ENCODE measurements at places on chromosomes 6 and 20. TPM values are rescaled to one million over a fixed set of nuclear protein-coding genes. Genes with fewer than 3 reads are reported as not detected.

GRCh38 chr20:59340201-59340885 is 39.9 kb downstream of the EDN3 start:
- no peak for DNase-seq

Gene CASP8AP2
- total RNA-seq, result 13.5 TPM

DNA sequence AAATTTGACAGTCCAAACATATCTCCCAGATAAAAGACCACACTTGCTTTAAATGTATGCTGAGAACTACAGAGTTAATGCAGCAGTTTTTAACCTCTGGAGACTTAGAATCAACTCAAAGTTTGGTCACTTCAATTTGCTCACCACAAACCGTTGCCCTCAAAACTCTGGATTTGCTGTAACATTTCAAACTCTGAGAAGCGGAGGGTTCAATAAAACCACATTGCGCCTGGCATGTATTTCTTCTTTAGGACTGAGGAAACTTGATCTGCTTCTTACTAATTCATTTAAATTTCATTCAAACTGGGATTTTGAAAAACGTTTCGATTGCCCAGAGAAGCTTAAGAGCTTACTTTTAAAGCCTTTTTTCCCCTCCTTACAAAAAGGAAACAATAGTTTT is 115.8 kb downstream of the MTFR2 start:
- no peak for DNase-seq

DNA sequence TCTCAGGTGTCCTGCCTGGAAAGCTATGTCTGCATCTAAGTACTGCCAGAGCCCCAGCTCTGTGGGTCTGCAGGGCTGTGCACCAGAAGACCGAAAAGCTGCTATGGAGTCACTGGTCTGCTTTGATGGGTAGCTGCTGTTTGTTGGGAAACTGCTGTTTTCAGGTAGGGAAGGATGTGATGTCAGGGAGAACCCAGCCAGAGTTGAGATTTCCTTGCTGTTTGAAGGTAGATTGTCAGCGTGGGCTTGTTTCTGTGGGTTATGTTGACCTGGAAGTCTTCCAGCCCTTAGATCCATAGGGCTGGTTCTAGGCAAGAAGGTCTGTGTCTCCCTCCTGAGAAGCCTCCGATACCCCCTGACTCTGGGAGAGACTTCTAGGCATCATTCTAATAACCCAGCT is 12.2 kb upstream of the SHLD1 start:
- DNase-seq, result no peak

DNA sequence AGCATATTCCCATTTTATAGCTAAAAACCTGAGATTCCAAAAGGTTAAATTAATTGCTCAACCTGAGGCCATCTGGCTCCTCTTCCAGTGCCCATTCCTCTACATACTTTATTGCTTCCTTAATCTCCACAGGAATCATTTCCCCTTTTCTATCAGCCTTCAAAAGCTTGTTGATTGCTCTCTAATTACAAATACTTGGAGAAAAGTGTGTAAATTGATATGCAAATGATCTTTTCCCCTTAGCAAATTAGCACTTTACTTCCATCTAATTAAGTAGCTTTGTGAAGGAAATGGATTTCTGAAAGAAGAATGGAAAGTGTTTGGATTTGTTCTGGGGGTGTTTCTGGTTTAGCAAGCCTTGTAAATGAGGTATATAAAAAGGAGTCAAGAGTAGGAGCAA is 323.3 kb downstream of the GRIK2 start:
- no peak for DNase-seq

- DNase-seq, result peak; percentile 95
Measured at GRCh38 chr20:62350098-62350628, 16.9 kb downstream of the LAMA5 start.
